ENCODE measurements at places on chromosomes 4 and X.

DNA sequence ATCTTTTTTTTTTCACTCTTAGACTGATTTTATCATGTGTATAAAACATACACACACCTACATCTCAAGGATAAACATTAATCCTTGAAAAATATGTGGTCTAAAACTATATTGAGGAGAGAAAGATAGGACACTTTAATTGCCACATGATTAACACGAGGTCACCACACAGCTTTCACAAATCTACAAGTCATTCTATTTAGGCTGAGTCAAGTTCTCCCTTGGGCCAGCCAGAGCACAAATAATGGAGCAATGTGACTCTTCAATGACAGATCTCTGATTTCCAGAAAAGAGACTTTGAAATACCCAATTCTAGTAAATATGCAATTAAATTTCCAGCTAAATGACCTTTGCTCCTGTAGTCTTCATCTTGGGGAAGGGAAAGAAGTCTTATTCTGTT, 12.9 kb upstream of the ADH4 start:
- no peak for DNase-seq

GRCh38 chr4:95249426-95250021, 299.2 kb downstream of the UNC5C start:
- DNase-seq = no peak

DNA sequence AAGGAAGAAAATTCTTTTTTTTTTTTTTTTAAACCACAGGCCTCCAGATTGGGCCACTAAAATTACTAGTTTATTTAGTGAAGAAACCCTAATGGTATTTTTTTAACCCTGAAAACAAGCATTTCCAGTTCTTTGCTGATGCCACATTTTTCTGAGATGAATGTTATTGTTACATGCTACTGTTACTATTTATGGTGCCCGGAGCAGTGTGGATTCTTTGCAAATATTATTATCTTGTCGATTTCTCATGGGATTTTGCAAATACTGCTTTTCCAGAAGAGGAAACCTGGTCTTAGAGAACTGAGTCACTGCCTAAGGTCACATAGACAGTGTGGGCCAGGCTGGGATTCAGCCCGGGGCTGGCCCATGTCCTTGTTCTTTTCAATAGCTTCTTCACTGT, 8.7 kb upstream of the ALAS2 start:
- no peak for DNase-seq

GRCh38 chr4:9996319-9997110, 24.8 kb downstream of the SLC2A9 start:
- DNase-seq = no peak

- DNase-seq = no peak
Observed at GRCh38 chr4:3875466-3875865, 109.3 kb downstream of the ADRA2C start.

- DNase-seq = no peak
Observed at GRCh38 chrX:71148278-71148663, 3.6 kb downstream of the NLGN3 start.

GRCh38 chr4:175970724-175971123, 94.9 kb upstream of the WDR17 start:
- DNase-seq = no peak

- DNase-seq = no peak
Observed at GRCh38 chr4:44342800-44343199, 105.8 kb downstream of the KCTD8 start.

GRCh38 chrX:155334486-155335336, at the start of gene CLIC2:
TSS of gene CLIC2 (minus strand) at chrX:155334614. CDS start at chrX:155334427, 187 bp downstream.
- no peak for DNase-seq

Measured in stimulated activated CD4-positive, alpha-beta T cell treated with anti-CD3 and anti-CD28 coated beads, TNF-alpha, amount 100 ng/mL, for 1 hour (primary cell).